ENCODE measurements at places on chromosomes 1 and 21. TPM values are rescaled to one million over a fixed set of nuclear protein-coding genes. Genes with fewer than 3 reads are reported as not detected.

TACSTD2 gene
- not detected for total RNA-seq

DNA sequence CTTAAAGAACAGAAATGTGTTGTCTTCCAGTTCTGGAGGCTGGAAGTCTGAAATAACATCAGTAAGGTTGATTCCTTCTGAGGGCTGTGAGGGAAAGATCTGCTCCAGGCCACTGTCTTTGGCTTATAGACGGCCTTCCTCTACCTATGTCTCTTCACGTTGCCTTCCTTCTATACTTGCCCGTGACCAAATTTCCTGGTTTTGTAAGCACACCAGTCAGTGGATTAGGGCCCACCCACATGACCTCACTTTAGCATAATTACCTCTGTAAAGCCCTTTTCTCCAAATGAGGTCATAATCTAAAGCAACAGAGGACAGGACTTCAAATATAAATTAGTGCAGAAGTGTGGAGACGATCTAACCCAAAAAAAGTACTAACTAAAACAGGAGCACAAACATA is 231.6 kb downstream of the NRIP1 start:
- no peak for DNase-seq

DNA sequence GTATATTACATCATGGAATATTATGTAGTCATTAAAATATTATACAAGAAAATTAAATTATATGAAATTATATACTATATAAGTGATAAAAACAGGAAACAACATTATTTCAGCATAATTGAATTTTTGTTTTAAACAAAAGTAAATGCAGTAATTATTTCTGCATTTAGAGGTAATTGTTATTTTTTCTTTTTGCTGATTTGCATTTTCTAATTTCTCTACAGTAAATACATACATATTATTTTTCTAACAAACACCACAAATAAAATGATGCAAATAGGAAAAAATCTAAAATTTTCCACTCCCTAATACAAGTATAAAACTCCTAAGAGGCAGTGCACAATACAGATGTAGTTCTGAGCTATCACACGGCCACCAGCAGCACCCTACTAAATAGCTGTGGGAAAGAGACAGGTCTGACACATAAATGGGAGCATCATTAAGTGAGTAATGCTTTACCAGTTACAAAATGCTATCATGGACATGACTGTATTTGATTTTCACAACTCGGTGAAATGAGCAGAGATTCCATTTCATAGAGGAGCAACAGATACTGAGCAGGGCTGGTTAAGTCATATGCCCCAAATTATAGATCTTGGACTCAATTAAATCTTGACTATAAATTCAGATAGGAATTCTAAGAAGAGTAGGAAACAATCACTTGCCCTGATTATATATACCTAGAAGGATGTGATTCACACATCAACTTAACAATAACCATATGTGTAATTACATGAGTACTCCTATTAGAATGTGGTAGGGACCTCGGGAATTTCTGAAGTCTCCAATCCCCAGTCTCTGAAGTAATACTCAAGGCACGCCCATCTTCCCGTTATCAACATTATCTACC is 49.0 kb downstream of the NRIP1 start:
- DNase-seq = no peak

DNA sequence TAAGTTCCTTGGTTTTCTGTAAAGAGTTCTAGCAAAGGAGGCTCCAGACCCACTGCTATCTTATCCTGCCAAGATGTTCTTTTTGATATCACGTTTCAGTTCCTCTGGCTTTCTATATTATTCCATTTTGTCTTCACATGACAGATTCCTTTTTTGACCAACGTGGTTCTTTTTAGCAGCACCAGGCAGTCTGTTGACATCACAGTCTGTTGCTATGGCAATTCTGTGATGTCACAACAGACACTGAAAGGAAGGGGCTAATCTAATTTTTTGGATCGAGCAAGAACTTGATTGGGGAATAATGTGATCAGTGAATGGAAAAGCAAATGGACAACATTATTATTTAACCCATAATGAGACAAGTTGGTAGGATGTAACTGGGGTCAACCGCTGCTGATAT is 64.5 kb upstream of the GOLT1A start:
- DNase-seq = no peak

GRCh38 chr21:20631633-20632032 is 366.6 kb upstream of the NCAM2 start:
- DNase-seq = no peak

- DNase-seq = no peak
Measured at GRCh38 chr1:156676114-156676819, 940 bp downstream of the NES start.

DNA sequence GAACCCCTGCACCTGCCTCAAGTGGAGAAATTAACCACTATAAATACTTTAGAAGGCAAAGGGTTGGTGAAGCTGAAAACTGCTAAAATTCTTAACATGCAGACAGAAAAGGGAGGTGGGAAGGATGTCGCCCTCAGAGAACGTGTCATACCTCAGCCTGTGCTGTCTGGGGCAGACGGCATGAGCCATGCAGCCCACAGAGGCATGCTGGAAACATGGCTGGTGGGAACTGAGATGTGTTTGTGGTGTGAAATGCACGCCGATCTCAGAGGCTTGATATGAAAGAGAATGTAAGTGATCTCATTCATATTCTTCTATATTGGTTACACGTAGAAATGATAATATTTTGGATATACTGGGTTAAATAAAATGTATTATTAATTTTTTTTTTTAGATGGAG is 16.3 kb downstream of the AGPAT3 start:
- no peak for DNase-seq

DNA sequence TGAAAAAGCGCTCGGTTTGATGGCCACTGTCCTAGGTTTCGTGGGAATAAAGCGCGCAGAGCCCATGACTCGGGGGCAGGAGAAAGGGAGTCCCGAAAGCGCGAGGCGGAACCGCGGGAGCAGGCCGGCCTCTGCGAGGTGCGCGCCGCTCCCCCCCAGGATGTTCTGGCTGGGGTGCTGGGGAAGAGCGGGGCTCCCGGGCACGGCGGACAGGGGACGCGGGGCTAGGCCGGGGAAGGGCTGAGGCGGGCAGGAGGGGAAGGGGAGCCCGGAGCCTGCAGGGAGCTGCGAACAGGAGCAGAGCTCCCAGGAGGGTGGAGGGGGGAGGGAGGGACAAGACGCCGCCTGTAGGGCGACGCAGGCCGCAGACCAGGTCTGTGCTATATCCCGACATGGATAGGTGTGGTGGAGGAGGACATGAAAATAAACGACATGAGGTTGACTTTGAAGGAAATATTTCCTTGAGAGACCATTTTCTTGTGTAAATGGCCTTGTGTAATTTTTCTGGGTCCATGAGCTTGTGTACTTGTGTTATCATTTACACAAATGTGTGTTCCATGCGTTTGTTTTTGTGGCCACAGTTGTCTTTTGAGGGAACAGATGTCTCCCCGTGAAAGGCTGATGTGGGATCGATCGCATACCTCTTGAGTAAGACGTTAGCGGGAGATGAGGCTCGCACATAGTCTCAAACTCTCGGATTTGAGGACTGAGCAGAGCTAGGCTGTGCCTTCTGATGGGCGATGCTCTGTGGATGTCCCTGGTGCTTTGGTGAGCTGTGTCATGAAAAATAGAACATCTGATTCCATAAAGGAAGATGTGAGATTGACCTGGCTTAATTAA is 1.3 kb downstream of the PCNT start:
- DNase-seq = peak; percentile 64
